ENCODE measurements at places on chromosomes 1 and 21. TPM values are rescaled to one million over a fixed set of nuclear protein-coding genes. Genes with fewer than 3 reads are reported as not detected.

OLIG2 gene
- polyA plus RNA-seq = not detected

NECTIN4 gene
- polyA plus RNA-seq = 0.52 TPM

HRNR gene
- not detected for polyA plus RNA-seq

TMEM269 gene
- not detected for polyA plus RNA-seq

OR2M7 gene
- polyA plus RNA-seq = not detected

C2CD4D gene
- 0.09 TPM for polyA plus RNA-seq

UBE2U gene
- not detected for polyA plus RNA-seq

SLC9C2 gene
- not detected for polyA plus RNA-seq

CNKSR1 gene
- polyA plus RNA-seq = 1.3 TPM

SLC30A2 gene
- 99.7 TPM for polyA plus RNA-seq

ITPKB gene
- polyA plus RNA-seq = 18.6 TPM

CFHR3 gene
- polyA plus RNA-seq = not detected

S100A12 gene
- polyA plus RNA-seq = 6.1 TPM

ASTN1 gene
- not detected for polyA plus RNA-seq

SDCCAG8 gene
- polyA plus RNA-seq = 16.7 TPM

NPR1 gene
- 176 TPM for polyA plus RNA-seq

ACBD3 gene
- polyA plus RNA-seq = 17.9 TPM

TMIGD3 gene
- polyA plus RNA-seq = 0.49 TPM

LCE6A gene
- polyA plus RNA-seq = not detected
